CD4-positive, alpha-beta T cell treated with Interleukin-17A for 1 hour (primary cell): ENCODE measurements at places on chromosomes 7 and 10.

GRCh38 chr10:11434324-11434723 is 177.1 kb downstream of the USP6NL start:
- no peak for DNase-seq

- no peak for DNase-seq
Measured at GRCh38 chr7:128833148-128833945, 3.1 kb downstream of the FLNC start.

DNA sequence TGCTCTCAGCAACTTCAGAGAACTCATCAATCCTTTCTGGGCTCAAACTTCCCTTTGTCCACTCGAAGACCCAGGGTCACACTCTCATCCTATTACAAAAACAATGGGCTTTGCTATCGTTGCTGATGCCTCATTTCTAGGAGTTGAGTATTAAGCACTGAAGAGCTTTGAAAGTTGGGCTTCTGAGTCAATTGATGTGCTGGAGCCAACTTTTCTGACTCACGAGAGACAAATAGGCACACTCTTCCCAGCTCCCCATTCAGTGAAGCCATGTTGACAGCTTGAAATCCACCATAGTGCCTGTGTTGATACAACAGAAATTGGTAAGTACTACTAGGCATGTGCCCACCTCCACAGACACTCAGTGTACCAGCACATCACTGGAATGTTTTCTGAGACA is 97.5 kb upstream of the PRSS58 start:
- no peak for DNase-seq

- DNase-seq = no peak
Measured at GRCh38 chr7:95549818-95550529, 46.3 kb downstream of the PDK4 start.

DNA sequence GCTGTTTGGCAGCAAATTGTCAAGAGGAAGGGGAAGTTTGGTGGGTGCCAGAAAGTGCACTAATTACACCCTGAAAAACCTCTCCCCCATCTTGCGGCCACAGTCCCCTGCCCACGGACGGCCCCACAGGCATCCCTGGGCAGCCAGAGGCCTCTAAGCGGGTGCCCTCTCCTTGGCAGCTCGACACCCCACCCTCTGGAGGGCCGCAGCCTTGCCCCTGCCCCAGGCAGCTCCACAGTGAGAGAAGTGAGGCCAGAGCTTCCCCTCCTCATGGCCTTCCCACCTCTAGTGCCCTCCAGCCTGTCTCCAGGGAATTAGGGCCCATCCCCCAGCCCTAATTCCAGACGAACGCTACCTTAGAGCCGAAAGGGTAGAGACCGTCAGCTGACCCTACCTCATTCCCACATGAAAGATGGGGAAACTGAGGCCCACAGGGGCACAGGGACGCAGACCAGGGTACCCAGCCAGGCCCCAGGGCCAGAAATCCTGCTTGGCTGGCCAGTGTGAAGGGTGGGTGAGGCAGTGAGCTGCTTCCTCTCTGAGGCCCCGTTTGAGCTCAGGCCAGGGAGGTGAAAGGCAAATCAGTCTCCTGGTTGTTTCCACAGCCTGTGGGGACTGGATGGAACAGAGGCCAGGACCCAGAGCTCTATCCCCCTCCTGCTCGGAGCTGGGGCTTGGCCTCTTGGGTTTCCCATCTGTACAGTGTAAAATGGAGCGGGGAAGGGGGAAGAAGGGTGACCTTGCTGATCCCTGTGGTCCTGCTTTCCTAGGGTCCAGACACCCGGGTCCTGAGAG is 10.0 kb downstream of the ZCCHC24 start:
- DNase-seq = no peak

GRCh38 chr10:92970301-92971070 is 90.1 kb upstream of the CYP26C1 start:
- no peak for DNase-seq

- no peak for DNase-seq
Measured at GRCh38 chr7:27165996-27166530, 726 bp upstream of the HOXA9 start.

- DNase-seq = no peak
Measured at GRCh38 chr7:158473946-158474345, 113.7 kb downstream of the PTPRN2 start.

- no peak for DNase-seq
Measured at GRCh38 chr10:128929767-128930166, 537.3 kb upstream of the MGMT start.

GRCh38 chr10:60990663-60991062 is 46.7 kb upstream of the RHOBTB1 start:
- DNase-seq = no peak

GRCh38 chr7:128947854-128948253 is 10.1 kb downstream of the IRF5 start:
- no peak for DNase-seq

GRCh38 chr7:127959770-127960169 is 71.5 kb downstream of the LRRC4 start:
- no peak for DNase-seq

GRCh38 chr10:75239096-75239790 is 3.5 kb upstream of the COMTD1 start:
- no peak for DNase-seq

DNA sequence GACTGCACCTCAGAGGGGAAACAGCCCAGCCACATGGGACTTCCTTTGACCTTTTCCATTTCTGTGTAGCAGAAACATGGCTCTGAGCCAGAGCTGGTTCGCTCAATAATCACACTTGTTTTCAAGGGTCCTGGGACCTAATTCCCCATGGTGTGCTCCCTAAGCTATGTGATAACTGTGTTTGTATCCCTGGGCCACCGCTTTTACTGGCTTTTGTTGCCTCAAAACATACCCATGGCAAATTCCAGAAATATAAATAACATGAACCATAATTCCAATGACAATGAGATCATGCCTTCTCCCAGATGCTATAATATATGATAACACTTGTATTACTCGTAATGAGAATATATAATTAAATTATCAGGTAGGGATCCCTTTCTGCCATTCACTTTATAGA is 196.4 kb downstream of the GFRA1 start:
- DNase-seq = no peak

DNA sequence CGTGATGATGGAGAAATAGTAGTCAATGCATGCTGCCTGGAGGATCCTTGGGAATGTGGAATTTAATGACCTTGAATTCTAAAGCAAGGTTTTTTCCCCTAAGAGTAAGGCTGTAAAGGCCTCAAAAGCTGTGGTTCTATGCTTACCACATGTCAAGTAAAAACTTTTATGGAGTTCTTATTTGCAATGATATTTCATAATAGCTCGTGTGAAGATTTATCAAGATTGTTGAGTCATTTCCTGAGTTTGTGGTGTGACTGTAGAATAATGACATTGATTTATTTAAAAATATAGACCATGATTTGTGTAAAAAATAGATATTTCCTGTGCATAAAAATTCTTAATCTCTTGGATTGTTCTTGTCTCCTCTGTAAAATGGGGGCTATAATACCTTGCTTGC is 67.5 kb upstream of the SORCS1 start:
- DNase-seq = no peak

DNA sequence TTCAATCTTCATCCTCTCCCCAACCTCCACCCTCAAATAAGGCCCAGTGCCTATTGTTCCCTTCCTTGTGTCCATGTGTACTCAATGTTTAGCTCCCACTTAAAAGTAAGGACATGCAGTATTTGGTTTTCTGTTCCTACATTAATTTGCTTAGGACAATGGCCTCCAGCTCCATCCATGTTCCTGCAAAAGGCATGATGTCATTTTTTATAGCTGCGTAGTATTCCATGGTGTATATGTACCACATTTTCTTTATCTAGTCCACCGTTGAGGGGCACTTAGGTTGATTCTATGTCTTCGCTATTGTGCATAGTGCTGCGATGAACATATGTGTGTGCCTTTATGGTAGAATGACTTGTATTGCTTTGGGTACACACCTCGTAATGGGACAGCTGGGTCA is 7.2 kb upstream of the NEUROG3 start:
- no peak for DNase-seq

- DNase-seq = no peak
Measured at GRCh38 chr10:44910602-44911001, 535 bp upstream of the TMEM72 start.

DNA sequence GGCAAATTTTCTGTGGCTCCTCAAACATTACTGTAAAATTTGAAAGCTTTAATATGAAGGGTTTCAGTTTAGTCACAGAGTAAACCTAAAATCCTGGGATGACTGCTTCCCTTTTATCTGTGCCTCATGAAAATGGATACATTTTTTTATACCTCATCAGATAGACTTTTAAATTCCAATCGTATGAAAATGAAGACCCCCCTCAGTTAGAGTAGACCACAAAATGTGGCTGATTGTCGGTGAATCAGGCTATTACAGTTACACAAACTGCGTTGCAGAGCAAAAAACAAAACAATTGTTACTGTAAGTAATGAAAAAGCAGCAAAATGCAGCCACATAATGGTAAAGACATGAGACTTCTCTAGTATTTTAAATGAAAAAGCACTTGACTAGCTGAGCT is 296.2 kb downstream of the CNTNAP2 start:
- no peak for DNase-seq

- DNase-seq = peak; percentile 32
Measured at GRCh38 chr7:77428777-77429231, 12.7 kb upstream of the GSAP start.

- DNase-seq = no peak
Measured at GRCh38 chr7:95095966-95096540, 188.7 kb downstream of the PPP1R9A start.

DNA sequence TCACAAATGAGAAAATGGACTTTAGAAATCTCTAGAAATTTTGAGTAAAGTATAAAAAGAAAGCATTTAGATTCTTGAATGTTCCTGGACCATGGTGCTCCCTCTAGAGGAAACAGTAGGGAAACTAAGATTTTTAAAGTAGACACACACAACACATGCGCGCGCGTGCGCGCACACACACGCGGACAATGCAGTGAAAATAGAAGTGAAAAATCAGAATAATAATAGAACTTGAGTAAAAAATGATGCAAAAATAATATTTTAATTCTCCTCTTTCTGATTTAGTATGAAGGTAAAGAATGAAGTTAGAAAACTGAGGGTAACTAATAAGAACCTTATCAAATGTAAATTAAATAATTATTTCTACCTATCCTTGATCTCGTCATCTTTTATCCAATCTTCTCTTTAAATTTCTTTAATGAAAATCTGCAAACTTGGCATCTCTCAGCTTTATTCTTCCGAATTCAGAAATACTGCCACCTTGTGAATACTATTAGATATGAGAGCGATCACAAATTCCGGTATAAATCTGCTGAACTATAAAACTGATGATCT is 117.0 kb upstream of the AMPH start:
- no peak for DNase-seq

GRCh38 chr10:42380926-42381547 is 257.3 kb downstream of the ZNF33B start:
- DNase-seq = no peak

GRCh38 chr7:99008921-99009530 is 130.7 kb downstream of the TRRAP start:
- no peak for DNase-seq

DNA sequence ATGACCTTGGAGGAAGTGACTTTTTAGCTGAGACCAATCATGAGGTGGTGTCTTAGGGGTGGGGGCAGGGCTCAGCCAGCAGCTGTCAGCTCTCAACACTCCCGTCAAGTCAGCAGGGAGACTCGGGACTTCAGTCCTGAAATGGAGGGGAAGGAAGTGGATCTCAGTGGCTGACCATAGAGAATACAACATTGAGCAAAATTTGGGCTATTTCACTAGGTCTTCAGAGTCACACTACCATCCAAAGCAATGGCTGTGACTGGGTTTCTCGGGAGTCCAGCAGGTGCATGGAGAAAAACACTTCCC is 16.8 kb upstream of the GIMAP6 start:
- no peak for DNase-seq

GRCh38 chr7:128770233-128770632 is 5.4 kb downstream of the OPN1SW start:
- DNase-seq = no peak

DNA sequence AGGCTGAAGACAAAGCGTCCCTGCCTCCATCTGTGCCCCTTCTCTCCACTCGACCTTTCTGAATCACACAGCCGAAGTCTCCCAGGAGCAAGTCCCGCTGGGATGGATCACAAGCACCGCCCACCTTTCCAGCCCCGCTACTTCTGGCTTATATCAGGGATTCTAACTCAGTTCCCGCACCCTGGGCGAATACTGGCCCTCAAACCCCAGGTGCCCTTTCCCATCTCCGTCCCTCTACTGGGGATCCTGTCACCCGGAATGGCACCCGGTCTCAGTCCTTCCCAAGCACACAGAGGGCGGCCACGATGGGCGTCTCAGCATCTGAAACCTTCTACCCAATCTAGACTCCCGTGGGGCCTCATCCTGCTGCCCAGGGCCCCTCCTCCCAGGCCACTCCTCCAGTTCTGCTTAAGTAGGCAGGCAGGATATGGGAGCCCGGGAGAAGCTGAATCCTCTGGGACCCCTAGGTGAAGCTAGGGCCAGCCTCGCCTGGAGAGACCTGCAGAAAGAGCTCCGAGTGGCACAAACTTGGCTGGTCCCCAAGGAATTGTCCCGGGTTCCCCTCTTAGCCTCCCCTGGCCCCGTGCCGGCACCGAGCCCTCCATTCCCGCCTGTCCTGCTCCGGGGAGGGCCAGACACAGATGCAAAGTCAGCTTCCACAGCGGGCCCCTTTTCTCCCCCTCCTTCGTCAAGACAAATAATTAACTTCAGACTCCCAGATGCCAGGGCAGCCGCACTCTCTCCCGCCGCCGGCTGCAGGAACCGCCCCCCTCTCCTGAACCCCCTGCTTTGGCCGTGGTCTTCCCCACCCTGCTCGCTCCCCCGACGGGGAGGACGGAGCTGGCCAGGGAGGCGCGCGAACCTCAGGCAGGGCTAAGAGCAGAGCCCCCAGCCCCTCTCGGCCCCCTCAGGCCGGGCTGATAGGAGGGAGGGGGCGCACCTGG is 612 bp downstream of the KCP start:
- DNase-seq = no peak

DNA sequence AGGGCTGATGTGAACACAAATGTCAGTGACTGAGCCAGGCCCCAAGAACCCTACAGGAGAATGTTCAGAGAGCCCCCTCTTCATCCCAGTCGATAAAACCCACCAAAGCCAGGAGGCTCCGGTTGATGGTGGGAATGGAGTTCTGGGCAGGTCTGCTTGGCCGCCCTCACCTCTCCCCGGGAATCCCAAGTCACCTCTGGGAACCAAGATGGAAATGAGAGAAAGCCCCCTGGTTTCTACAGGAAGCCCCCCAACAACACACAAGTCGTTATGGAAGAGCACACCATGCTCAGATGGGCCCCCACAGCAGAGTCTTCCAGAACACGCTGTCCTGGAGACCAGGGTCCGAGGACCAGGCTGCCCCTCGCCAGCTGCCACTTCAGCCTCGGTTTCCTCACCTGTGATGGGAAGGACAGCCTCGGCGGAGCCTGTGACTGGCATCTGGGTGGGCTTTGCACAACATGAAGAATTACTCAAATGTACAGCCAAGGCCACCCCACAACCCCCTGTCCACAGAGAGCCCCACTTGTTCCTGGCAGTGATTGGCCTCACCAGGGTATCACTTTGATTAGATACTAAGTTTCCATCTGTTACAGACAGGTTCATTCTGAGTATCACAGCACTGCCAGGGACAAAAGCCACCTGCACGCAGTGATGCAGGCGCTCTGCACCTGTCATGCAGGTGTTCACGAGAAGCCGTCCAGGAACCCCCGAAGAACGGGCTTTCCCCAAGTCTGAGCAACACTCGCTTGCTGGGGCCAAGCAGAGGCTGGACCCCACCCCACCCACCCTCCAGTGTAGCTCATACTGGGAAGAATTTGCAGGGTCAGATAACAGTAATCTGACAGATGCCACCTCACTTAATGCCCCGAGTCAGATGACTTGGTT is 57.6 kb downstream of the MKI67 start:
- no peak for DNase-seq

GRCh38 chr7:112296432-112296831 is 89.9 kb downstream of the ZNF277 start:
- DNase-seq = no peak
